ENCODE measurements at places on chromosomes 6 and 20.

GRCh38 chr6:169092375-169092774 lies 161.3 kb downstream of the THBS2 start:
- no peak for DNase-seq
- no peaks in the 10 kb centered on the region for H3K4me1 ChIP-seq
- H3K4me3 ChIP-seq, result no peak overlapping the region
- H3K27ac ChIP-seq, result no peak overlapping the region
- H3K36me3 ChIP-seq, result no peaks in the 10 kb centered on the region

GRCh38 chr6:130849594-130849993 lies 22.4 kb downstream of the SMLR1 start:
- H3K27ac ChIP-seq, result no peak overlapping the region
- no peaks in the 10 kb centered on the region for H3K27me3 ChIP-seq
- no peak for DNase-seq
- no peaks in the 10 kb centered on the region for H3K4me1 ChIP-seq

GRCh38 chr6:167268683-167269280 lies 22.3 kb upstream of the UNC93A start:
- H3K36me3 ChIP-seq, result no peaks in the 10 kb centered on the region
- no peaks in the 10 kb centered on the region for H3K4me1 ChIP-seq
- no peak overlapping the region for H3K4me3 ChIP-seq
- no peak for DNase-seq
- no peaks in the 10 kb centered on the region for H3K27me3 ChIP-seq

- no peaks in the 10 kb centered on the region for H3K4me1 ChIP-seq
- no peak overlapping the region for H3K4me3 ChIP-seq
- H3K27ac ChIP-seq, result no peak overlapping the region
These were observed 529.0 kb downstream of the TBC1D32 start for GRCh38 chr6:120805276-120805675.

DNA sequence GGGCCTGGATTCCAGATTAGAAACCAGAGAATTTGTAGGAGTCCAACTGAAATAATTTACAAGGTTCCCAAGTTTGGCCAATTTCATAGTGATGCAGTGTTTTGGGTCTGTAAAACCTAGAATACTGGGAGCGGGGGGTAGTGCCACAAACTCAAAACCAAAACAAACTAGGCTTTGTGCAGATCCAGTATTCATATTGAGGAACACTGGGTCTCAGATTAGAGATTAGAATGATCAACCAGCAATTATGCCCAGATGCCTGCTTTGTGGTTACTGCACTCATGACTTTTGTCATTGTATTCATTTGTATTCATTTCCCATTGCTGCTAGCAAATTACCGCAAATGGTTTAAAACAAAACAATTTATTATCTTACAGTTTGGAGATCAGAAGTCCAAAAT lies 3.2 kb upstream of the NDUFAF4 start:
- peaks cover under 1% of the 10 kb centered on the region for H3K36me3 ChIP-seq
- no peak overlapping the region for H3K4me3 ChIP-seq
- DNase-seq, result no peak
- no peak overlapping the region for H3K27ac ChIP-seq
- peaks cover 3% of the 10 kb centered on the region for H3K27me3 ChIP-seq

GRCh38 chr6:5213836-5214235 lies 46.9 kb downstream of the LYRM4 start:
- H3K27ac ChIP-seq, result no peak overlapping the region
- H3K36me3 ChIP-seq, result peaks cover 15% of the 10 kb centered on the region
- H3K4me1 ChIP-seq, result no peaks in the 10 kb centered on the region
- no peak for DNase-seq

Measured in CD14-positive monocyte (primary cell).